ENCODE measurements at places on chromosomes 12 and 14. TPM values are rescaled to one million over a fixed set of nuclear protein-coding genes. Genes with fewer than 3 reads are reported as not detected.

NOPCHAP1 gene
- total RNA-seq = 21.2 TPM

CLEC1B gene
- total RNA-seq = not detected

PSMD9 gene
- 63.5 TPM for total RNA-seq

DERA gene
- total RNA-seq = 22.3 TPM

- H3K4me3 ChIP-seq = no peak overlapping the region
- H3K4me1 ChIP-seq = no peaks in the 10 kb centered on the region
- H3K27ac ChIP-seq = no peak overlapping the region
- no peak for DNase-seq
- H3K36me3 ChIP-seq = no peaks in the 10 kb centered on the region
Observed at GRCh38 chr12:115002434-115002833, 318.5 kb upstream of the TBX3 start.

- H3K27me3 ChIP-seq = no peaks in the 10 kb centered on the region
- no peaks in the 10 kb centered on the region for H3K4me1 ChIP-seq
- no peak for DNase-seq
- no peak overlapping the region for H3K4me3 ChIP-seq
Observed at GRCh38 chr12:22306311-22306710, 28.2 kb downstream of the ST8SIA1 start.

DNA sequence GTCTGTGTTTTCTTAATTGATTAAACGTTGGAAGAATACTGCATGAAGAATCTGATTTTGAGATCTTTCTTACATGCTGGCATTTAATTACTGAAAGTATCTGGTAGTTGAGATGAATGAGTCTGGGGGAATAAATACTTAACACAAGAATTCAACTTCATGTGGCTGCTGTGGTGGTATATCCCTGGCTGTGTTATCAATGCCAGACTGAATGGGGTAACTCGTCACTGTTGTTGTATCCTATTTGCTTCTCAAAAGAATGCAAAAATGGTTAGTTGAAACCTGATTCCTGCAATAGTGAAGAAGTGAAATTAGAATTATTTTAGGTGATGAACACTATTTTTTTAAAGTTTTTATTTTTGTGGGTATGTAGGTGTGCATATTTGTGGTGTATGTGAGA lies 72.5 kb downstream of the HMGA2 start:
- H3K4me3 ChIP-seq = no peak overlapping the region
- peaks cover 34% of the 10 kb centered on the region for H3K27me3 ChIP-seq
- H3K4me1 ChIP-seq = no peaks in the 10 kb centered on the region
- no peaks in the 10 kb centered on the region for H3K36me3 ChIP-seq
- DNase-seq = no peak
- no peak overlapping the region for H3K27ac ChIP-seq

DNA sequence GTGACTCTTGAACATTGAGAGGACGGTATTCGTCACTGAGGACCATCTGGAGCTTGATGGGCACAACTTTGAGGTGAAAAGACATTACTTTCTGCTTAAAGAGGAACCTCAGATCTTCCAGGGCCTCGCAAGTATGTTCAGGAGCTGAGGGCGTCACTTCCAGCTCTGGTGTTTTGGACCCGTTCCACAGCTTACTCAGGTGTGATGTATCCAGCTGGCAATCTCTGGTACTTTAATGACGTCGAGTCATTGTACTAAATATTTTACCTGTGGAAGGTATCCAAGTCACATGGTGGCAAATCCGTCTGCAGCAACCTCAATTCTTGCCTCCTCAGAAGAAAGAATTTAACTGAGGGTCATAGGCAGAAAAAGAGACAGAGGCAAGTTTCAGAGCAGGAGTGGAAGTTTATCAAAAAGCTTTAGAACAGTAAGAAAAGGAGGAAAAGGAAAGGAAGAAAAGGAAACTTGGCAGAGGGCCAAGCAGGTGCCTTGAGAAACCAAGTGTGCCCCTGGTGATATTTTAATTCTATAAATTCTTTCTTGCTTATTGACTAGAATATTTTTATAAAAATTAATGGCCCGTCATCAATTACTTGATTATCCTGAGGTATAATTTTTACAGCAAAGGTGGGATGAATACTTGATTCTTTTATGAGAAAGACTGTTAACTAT lies 250.6 kb downstream of the AEBP2 start:
- no peak overlapping the region for H3K4me3 ChIP-seq
- peaks cover 5% of the 10 kb centered on the region for H3K36me3 ChIP-seq
- no peak overlapping the region for H3K27ac ChIP-seq
- peaks cover 4% of the 10 kb centered on the region for H3K27me3 ChIP-seq
- peaks cover 5% of the 10 kb centered on the region for H3K4me1 ChIP-seq

DNA sequence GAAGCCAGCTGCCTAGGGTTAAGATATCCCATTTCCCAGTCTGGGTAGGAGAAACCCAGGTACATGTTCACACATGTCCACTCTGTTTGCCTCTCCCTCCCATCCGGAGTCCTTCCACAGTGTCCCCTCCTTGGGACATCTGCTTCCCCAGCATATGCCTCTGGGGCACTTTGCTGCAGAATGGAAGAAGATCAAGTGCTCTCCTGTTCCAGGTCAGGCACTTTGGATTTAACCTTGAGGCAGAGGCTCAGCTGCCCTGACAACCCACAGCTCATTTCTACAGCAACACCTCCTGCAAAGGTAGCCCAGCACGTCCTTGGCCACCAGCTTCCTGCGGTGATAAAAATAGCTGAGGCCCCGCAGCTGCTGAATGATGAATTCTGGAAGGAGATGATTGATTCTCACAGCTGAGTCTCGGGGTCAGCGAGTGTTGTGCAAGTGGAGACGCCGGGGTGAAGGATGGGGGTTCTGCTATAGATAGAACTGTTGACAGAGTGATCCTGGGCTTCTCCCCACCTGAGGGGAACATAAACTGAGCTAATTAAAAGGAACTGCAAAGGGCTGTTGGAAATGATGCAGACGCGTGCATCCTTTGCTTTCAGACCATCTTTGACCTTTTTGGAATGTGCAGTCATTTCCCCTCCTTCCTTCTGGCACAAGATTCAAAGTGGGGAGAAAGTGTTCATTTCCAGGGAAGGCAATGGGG lies 145.0 kb downstream of the SLC38A6 start:
- H3K27ac ChIP-seq = no peak overlapping the region
- peaks cover 3% of the 10 kb centered on the region for H3K36me3 ChIP-seq
- H3K4me3 ChIP-seq = no peak overlapping the region
- no peak for DNase-seq

DNA sequence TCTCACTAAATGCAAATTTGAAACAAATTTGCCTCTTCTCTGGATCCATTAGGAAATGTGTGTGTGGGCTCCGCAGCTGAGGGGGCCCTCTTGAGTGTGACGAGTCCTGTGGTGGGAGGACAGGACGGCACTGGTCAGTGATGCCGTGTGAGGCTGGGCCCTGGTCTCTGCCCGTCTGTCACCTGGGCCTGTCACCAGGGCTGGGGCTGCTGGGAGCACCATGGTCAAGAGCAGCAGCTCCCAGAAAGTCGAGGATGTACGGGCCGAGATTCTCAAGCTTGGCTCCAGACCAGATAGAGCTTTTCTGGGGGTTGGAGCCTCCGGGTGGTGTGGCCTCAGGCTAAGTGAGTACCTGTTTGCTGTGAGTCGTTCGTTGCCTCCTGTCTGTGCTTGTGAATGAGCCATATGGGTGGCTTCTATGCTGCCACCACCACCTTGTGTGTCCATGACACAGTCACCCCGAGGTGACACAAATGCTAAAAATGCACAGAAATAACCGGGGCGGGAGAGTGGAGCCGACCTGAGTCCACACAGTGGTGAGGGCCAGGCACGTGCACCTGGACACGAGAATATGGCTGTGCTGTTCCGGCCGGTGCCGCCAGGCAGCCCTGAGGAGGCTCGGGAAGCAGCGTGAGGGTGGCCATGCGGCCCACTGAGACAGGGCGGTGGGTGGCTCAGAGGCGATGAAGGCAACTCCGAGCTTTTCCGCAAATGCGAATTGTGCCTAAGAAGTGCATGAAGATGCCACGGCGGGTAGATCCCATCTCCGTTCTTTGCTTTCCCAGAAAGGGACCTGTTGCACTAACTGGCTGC lies 8.7 kb downstream of the PGAM5 start:
- no peaks in the 10 kb centered on the region for H3K27me3 ChIP-seq
- peaks cover 3% of the 10 kb centered on the region for H3K4me1 ChIP-seq
- no peak overlapping the region for H3K27ac ChIP-seq
- no peak overlapping the region for H3K4me3 ChIP-seq
- no peak for DNase-seq
- H3K36me3 ChIP-seq = peaks cover 54% of the 10 kb centered on the region

DNA sequence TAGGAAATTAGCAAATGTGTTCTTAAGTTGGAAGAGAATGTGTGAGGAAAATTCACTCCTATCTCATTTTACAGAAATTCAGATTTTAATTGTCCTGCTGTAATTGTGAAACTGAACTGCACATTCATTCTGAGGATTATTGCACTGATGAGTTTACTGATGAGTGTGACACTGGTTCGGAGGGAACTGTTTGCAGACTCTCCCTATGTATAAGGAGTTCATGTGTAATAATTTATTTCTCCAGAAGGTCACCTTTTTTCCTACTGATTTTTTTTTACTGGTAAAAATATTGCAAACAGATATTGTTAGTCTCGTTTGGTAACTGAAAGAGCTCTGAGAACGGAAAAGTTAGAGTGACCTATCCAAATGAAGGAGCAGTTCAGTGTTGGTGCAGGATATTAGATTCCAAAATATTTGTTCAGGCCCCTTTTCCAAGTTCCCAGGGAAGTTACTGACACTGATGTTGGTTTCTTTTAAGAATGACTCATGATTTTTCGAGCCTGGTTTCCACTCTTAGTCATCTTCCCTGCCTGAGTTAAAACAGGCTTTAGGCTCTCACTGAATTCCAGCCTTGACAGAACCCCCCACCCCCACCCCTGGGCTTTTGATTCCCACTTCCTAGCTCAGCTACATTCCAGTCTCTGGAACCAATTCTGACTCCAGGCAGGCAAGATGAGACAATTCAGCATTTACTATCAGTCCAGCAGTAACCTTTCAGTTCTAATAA lies 18.4 kb downstream of the ANO6 start:
- DNase-seq = no peak
- H3K36me3 ChIP-seq = peaks cover 14% of the 10 kb centered on the region
- H3K27ac ChIP-seq = peak overlapping the region; percentile 25
- H3K27me3 ChIP-seq = no peaks in the 10 kb centered on the region

DNA sequence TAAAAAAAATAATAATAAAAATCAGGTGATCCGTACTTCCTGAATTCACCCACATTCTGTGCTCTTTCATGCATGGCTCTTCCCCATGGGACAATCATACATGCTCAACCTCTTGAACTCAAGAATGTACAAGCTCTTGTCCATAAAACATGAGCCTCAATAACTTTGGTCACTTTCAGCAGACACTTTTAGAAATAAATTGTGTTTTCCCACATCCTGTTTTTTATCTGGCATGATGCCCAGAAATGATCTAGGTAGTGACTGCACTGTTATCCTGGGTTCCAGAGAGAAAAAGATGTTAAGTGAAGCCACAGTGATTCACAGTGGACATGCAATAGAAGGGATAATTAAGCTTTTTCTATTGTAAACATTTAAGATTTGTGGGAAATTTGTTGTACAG lies 537.6 kb upstream of the TMEM132C start:
- no peak overlapping the region for H3K27ac ChIP-seq
- no peaks in the 10 kb centered on the region for H3K4me1 ChIP-seq
- H3K36me3 ChIP-seq = no peaks in the 10 kb centered on the region
- no peaks in the 10 kb centered on the region for H3K27me3 ChIP-seq

DNA sequence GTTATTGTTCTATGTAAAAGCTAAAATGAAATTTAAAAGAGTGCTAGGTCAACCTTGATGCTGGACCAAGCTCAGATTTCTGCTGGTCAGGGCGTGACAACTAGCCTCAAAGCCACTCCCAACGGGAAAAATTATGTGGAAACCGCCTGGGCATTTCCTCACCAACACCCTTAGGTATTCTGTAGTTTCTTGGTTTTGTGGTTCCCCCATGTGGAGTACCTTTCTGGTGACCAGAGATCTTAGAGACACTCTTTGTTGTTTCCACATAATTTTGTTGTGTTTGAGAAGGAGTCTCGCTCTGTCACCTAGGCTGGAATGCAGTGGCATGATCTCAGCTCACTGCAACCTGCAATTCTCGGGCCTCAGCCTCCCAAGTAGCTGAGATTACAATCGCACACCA lies 119.9 kb downstream of the DENND5B start:
- H3K4me3 ChIP-seq = no peak overlapping the region
- H3K27ac ChIP-seq = no peak overlapping the region
- DNase-seq = no peak
- no peaks in the 10 kb centered on the region for H3K4me1 ChIP-seq
- no peaks in the 10 kb centered on the region for H3K36me3 ChIP-seq
